MCF 10A (cell line): ENCODE measurements at places on chromosomes 6 and 20.

DNA sequence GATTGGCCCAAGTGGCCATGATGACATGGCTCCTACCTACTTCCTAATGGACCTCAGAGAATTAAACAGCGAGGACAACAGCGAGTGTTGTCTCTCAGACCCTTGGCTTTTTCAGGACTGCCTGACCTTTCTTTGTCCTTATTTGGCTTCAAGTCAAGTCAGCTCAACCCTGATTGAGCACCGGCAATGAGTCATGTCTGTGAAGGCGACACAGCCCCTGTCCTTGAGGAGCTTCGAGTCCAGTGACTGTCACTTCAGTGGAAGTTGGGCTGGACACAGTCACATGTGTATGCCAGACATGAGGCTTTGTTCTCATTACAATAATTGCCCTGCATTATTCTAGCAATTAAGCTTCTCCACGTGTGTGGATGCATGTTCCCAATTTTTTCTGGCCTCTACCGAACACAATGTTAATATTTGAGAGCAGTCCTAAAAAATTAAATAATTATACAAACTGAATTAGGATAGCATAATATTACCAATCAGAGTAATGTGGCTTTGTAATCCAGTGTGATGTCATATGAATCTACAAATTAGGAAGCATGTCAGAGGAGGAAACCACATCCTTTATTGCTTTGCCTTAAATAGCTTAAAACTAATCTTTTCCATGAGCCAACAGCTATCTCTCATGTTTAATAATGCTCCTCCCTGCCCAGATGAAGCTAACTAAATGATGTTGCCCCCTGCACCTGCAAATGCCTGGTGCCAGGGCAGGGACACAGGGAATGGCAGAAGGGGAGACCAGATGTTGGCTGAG is 178.6 kb downstream of the CDH26 start:
- DNase-seq, result no peak

GRCh38 chr6:117601811-117602150 is 530 bp downstream of the GOPC start:
- no peak for DNase-seq

GRCh38 chr6:89375427-89376267 is 23.1 kb upstream of the UBE2J1 start:
- DNase-seq, result peak; percentile 57

GRCh38 chr6:40668203-40668602 is 81.0 kb upstream of the LRFN2 start:
- DNase-seq, result no peak

DNA sequence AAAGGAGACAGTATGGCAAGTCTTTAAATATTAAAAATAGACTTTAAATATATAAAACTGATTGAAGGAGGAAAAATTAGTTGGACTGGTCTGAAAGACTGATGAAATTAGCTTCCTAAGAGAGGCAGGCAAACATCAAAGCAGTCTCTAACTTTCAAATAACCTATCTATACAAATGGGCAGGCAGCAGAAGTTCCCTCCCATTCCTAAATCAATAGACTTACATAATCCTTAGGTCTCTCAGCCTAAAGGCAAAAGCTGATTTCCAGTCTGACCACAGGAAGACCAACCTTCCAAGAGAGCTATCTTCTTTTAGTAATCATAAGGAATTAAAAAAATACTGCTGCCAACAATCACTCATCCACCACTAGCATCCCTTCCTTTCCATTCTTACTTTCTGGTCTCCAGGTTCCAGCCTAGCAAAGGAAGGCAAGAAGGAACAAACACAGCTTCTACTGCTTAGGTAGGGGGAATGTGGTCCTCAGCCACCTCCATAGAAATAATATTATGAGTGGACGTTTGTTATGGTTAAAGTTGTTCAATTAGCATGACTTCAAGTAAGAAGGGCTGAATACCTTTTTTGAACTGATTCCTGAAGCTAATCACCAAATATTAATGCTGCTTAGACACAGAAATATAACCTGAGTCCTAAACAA is 44.1 kb downstream of the SESN1 start:
- DNase-seq, result no peak

DNA sequence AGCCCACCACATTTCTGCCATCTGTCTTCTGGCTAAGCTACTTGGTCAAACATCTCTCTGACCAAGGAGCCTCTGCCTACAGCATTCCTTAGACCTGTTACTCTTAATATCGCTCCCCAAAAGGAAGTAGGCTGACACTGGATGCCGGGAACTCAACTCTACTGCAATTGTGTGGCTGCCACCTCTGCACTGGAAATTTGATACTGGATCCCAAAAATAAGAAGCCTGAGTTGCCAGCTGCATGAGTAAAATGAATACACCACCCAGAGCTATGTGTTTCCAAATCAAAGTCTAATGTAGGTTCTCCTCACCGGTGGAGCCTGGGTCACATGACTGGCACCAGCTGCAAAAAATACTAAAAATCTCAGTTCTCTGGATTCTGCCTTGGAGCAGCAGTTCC is 36.9 kb downstream of the UNC5CL start:
- DNase-seq, result no peak

DNA sequence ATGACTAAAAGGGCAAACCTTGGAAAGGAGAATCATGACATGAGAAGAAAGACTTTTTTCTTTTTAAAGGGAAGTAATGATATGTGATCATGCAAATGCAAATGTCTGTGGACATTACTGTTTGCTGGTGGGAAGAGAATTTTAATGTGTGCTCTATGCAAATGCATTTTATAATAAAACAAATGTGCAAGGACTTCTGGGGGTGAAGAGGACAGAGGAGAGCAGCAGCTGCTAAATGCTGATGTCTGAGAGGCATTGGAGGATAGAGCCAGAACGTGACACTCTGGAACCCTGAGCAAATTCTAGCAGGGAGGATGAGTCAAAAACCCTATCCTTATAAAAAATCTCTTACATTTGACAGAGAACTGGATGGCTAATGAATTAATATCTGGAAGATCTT is 69.1 kb upstream of the BEND3 start:
- no peak for DNase-seq

DNA sequence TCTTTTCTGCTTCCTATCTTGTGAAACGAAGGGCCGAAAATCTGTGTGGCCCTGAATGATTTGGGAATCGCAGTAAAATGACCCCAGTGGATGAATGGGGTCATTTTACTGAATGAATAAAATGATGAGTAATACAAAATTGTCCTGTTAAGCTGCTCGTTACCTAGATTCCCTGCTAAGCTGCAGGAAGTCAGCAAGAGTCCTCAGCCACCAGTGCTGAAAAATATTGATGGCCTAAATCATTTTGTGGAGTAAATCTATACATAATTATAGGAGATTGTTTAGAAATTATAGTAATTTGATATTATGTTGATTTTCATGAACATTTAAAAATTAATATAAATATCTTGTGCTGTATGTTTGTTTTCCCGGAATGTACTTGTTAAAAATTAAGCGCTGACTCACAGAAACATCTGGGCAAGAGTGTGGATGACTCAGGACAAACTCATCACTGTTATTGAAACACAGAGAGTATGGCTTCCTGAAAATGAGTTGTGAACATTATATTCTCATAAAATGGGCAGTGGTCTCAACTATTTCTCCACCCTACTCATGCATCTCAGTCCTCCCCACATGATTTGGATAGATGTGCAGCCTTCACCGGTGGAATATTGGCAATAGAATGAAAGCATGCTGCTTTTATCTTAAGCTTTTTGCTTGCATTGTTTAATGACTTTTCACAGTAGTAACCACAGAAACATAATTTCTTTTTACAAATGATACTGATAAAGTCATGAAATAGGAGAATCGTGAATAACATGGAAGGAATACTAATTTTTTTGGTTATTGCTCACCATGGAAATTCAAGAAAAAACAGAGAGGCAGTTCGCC is 36.2 kb upstream of the RGS17 start:
- peak; percentile 84 for DNase-seq

DNA sequence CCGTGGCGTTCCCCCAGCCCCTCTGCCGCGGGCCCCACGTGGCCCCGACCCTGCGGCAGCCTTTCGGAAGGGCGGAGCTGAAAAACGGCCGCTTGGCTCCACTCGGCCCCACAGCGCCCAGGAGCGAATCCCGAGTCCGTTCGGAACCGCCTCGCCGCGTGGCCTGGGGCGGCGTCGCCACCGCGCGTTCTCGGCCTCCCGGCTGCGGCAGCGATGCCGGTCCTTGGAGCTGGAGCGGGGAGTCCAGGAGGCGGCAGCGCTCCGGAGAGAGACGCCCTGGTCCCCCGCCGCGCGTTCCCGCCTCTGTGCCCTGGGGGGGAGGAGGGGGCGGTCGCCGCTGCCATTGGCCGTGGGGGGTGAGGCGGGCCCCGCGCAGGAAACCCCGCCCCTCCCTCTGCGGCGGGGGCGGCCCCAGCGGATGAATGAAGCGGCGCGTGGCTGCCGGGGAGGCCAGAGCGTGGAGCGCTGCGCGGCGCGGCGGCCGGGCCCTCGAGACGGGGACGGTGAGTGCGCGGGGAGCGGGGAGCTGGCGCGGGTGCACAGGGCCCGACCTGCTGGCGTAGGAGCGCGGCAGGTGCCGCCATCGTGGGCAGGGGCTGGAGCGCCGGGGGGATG is at the start of gene SLCO4A1:
TSS of gene SLCO4A1 (plus strand) at position 453 of the 615 bp plus-strand sequence. CDS start 13,952 bp downstream, outside the sequence.
- peak; percentile 80 for DNase-seq

- DNase-seq, result no peak
These were observed 7.6 kb downstream of the PPP1R14C start for GRCh38 chr6:150150458-150150820.

DNA sequence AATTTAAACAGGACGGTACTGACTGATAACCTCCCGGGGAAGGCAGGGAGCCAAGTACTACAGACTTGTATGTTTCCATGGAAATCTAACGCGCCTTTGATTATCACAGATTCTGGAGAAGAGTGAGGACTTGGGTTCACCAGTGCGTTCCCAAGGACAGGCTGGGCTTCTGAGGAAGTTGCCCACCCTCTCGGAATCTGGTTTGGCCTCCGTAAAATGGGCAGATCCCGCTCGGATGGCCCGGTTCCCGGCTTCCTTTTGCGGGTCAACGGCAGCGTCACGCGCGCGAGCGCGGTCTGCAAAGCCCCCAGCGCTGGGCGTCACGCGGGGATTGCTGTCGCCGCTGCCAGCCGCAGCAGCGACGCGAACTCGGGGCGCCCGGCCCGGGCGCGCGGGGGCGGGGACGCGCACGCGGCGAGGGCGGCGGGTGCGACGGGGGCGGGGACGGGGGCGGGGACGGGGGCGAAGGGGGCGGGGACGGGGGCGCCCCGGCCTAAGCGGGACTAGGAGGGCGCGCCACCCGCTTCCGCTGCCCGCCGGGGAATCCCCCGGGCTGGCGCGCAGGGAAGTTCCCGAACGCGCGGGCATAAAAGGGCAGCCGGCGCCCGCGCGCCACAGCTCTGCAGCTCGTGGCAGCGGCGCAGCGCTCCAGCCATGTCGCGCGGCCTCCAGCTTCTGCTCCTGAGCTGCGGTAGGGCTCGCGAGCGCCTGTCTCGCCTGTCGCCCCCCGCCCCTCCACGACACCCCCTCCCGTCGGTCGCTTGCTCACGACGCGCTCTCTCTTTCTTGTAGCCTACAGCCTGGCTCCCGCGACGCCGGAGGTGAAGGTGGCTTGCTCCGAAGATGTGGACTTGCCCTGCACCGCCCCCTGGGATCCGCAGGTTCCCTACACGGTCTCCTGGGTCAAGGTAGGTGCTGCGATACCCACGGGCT is at the start of gene CD83:
TSS of gene CD83 (plus strand) at position 615 of the 933 bp plus-strand sequence. CDS start at position 655, 40 bp downstream.
- peak; percentile 60 for DNase-seq

DNA sequence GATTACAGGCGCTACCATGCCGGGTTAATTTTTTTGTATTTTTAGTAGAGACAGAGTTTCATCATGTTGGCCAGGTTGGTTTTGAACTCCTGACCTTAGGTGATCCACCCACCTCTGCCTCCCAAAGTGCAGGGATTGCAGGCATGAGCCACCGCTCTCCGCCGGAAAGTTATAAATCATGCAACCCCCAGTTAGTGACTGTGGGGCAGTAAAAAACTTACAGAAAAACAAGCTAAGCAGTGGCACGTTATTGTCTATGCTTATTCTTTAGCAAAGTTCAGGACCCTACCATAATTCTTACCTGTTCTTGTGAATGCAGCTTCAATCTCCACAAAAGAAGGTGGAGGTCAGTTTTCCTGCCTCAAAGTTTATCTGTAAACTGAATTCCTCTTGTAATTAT is 47.5 kb upstream of the BTN3A2 start:
- no peak for DNase-seq

- DNase-seq, result no peak
These were observed 167.9 kb upstream of the STMND1 start for GRCh38 chr6:16933961-16934360.

DNA sequence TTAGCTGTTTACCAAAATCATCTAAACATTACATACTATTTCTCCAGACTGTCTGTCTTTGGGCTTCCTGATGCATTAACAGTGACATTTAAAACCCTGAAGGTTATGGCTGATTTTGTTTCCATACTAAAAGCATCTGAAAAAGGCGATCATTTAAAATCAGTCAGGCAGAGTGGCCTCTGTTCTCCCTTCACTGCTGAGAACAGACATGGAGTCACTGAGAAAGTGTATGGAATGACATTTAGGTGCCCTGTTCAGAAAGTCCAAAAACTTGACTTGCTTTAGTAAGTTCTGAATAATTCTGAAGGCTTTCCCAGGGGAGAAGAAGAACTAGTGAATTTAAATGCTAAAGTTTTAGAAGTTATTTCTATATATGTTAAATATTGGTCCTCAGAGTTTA is 83.0 kb downstream of the MAP7 start:
- DNase-seq, result no peak

DNA sequence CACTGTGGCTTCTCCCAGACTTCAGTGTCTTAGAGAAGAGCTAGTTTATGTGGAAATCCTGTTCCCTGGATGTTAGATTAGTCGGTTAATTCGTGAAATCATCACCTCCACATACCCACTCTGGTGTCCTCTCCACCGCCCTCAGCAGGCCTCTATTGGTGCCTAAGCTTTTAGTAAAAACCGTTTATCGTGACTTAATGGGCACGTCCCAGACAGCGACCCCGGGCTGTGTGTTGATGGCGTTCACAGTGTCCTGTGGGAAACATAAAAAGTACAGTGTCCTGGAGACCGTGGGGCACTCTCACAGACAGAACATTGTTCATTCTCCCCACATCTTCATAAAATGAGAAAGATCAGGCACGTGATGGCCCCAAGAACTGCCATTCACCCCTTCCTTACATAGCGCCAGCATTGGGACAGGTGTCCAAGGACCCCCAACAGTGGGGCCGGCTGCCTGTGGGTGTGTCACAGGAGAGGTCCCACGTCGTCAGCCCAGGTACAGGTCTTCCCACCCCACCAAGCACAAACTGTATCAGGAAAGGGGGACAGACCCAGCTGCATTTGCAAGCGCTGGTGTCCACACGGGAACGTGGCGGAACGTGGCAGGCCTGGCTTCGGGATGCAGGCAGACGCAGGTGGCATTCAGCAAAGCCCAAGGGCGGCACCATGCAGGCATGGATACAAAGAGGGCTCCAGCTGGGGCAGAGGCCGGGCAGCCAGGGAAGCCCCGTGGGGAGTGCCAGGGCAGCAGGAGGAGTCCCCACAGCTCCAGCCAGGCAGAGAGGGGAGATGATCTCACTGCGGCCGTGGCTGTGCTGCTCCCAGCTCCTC is 237.7 kb downstream of the DLL1 start:
- no peak for DNase-seq

GRCh38 chr6:105921781-105922180 is 164.4 kb upstream of the PRDM1 start:
- no peak for DNase-seq
